Activated CD8-positive, alpha-beta memory T cell treated with anti-CD3 and anti-CD28 coated beads for 48 hours (primary cell): ENCODE measurements at places on chromosomes 4 and X.

GRCh38 chrX:113510586-113510985, 670.0 kb upstream of the AMOT start:
- DNase-seq = no peak

- no peak for DNase-seq
Measured at GRCh38 chr4:146633471-146633800, 5.3 kb upstream of the POU4F2 start.

DNA sequence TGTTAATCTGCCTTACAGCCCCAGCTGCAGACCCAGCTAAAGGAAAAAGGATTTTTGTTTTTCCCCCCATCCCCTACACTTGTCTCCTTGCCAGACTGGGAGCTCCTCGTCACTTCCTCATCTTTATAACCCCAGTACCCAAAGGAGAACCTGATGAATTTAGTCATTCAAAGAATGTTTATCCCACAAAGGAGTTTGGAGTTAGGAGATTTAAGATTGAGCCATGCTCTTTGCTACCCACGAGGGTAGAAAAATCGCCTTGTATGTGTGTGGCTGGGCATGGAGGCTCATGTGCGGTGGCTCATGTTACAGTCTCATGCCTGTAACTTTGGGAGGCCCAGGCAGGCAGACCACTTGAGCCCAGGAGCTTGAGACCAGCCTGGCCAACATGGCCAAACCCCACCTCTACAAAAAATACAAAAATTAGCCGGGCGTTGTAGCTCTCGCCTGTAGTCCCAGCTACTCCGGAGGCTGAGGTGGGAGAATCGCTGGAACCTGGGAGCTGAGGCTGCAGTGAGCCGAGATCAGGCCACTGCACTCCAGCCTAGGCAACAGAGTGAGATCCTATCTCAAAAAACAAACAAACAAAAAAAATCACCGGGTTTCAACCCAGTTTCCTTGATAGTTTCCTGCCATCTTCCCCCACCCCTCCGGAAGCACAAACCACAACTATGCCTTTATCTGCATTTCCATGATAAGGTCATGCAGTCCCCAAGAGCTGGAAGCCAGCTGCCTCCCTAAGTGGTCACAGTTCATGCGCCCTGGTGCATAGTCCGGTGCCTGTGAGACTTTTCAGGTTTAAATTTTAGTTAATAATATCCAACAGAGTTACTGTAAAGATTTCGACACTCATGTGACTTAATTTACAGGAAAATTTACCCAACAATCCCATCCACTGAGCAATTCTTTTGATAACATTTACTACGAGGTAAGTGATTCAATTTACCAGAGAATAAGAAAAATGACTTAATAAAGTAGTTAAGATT, 1.5 kb downstream of the CFAP97 start:
- no peak for DNase-seq

DNA sequence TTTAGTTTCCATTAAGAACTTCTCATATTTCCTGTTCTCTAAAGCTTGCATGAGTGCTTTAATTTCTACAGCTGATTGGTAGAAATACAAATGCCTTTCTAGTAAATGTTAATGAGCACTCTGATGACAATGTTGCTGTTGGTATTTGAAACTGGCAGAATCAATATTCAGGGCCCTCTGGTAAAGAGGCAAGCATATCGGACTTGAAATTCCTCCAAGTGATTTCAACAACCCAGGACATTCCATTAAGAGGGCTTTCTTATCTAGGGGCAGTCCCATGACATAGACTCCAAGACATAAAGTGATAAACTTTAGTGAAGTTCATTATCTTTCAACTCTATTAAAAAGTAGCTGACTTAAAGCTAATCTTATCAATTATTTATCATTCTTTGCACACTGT, 83.1 kb upstream of the VCX start:
- DNase-seq = no peak

DNA sequence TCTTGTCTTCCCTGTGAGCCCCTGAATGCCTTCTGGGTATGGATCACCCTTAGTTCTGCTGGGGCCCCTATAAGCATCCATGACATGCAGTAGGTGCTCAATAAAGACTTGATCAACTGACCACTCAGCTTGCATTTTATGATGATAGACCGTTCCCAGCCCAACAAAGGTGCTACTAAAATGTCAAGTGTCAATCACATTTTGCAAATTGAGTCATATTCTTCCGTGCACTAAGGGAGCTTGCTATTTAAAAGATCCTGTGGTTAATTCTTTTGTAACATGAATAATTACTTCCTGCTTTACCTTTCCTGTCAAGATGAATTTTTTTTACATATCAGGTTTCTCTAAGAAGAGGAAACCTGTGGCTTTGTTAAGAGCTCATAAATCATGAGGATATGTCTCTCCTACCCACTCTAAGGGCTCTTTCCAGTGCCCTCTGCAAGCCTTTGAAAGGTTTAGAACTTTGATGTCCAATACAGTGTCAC, 47.6 kb downstream of the SH3KBP1 start:
- DNase-seq = no peak

GRCh38 chrX:46572340-46572936, 1.1 kb upstream of the CHST7 start:
- no peak for DNase-seq

- no peak for DNase-seq
Measured at GRCh38 chr4:179747218-179747910, 2305.1 kb upstream of the AGA start.

- no peak for DNase-seq
Measured at GRCh38 chr4:175071123-175071522, 153.0 kb downstream of the ADAM29 start.

GRCh38 chr4:16157609-16158503, 68.4 kb downstream of the TAPT1 start:
- no peak for DNase-seq

- no peak for DNase-seq
Measured at GRCh38 chr4:103073792-103074438, 2.6 kb downstream of the SLC9B2 start.

DNA sequence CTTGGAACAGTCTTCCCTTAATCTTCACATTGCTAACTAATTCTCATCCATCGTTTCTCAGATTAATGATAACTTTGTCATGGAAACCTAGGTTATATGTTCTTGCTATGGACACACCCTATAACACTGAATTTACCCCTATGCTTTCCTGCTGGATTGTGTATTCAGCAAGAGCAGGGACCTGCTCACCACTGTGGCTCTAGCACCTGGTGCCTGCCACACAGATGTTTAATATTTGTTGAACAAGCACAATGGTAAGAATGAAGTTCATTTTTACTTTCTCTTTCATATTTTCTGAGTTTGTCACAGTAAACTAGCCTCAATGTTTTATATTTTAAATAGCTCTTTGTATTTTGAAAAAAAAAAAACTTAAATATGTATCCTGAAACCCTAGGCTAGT, 734.0 kb upstream of the DIAPH2 start:
- no peak for DNase-seq

GRCh38 chrX:20218836-20219505, 47.7 kb downstream of the RPS6KA3 start:
- DNase-seq = no peak

DNA sequence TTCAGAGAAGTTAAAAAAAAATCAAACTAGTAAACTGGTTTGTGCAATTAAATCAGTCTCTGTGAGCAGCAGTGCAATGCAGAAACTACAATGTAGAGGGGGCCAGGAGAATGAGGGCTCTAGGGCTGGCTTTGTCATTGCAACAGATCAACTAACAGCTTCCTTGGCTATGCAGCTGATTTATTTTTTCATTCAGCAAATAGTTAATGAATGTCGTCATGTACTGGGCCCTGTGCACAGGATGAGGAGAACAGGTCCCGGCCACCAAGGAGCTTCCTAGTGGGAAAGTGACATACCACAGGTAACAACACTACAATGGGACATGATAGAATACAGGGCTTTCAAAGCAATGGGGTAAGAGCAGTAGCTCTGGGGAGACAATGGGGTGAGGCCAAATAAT, 190.1 kb downstream of the NSUN7 start:
- DNase-seq = no peak
